SK-N-SH (cell line): ENCODE measurements at places on chromosomes 16 and 17.

- no peak for DNase-seq
Measured at GRCh38 chr16:48609652-48610029, 339 bp downstream of the N4BP1 start.

GRCh38 chr16:11450136-11450535 lies 104.9 kb downstream of the RMI2 start:
- DNase-seq = no peak

GRCh38 chr17:63040816-63041215 lies 74.8 kb downstream of the TANC2 start:
- no peak for DNase-seq

- DNase-seq = no peak
Measured at GRCh38 chr16:29883987-29884386, 15.4 kb downstream of the SEZ6L2 start.

- DNase-seq = no peak
Measured at GRCh38 chr17:30552994-30553566, 75.9 kb downstream of the GOSR1 start.

DNA sequence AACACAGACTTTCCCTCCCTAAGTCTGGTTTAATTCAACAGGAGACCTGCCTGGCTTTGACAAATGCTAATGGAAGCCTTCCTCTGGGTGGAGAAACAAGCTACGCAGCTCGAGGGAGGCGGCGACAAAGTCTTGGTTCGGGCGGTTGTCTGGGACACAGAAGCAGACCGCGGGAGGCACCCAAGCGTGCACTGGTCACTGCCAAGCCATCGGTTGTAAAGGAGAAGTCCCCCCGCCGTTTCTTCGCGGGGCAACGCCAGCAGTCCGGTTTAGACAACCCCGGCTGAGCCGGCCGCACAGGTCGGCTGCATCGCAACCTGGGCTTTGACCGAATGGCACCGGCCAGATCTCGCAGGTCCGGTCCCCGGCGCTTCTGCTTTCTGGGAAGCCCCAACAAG lies 586 bp downstream of the GLYR1 start:
- DNase-seq = peak; percentile 42

DNA sequence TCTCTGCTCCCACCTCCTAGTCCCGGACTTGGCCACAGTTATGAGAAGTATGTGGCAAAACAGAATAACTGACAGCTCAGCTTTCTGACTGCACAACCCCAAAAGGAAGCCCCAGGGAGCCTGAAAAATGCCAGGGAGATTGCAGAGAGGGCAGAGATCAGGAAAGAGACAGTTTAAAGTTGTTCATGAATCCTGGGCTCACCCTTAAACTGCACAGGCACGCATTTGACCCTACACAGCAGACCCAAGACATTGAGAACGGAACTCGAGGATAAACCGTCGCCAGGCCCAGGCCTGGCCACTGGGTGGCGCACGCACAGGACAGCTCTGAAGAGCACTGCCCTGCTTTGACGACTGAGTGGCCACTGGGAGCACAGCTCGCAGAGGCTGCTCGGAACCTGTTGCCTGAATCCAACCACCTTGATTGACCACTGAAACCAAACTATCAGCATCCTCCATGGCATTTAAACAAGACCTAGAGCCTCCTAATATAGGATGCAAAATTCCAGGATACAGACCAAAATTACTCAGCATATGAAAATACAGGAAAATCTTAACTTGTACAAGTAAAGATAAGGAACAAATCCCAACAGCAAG lies 114.0 kb downstream of the C16orf95 start:
- peak; percentile 84 for DNase-seq

DNA sequence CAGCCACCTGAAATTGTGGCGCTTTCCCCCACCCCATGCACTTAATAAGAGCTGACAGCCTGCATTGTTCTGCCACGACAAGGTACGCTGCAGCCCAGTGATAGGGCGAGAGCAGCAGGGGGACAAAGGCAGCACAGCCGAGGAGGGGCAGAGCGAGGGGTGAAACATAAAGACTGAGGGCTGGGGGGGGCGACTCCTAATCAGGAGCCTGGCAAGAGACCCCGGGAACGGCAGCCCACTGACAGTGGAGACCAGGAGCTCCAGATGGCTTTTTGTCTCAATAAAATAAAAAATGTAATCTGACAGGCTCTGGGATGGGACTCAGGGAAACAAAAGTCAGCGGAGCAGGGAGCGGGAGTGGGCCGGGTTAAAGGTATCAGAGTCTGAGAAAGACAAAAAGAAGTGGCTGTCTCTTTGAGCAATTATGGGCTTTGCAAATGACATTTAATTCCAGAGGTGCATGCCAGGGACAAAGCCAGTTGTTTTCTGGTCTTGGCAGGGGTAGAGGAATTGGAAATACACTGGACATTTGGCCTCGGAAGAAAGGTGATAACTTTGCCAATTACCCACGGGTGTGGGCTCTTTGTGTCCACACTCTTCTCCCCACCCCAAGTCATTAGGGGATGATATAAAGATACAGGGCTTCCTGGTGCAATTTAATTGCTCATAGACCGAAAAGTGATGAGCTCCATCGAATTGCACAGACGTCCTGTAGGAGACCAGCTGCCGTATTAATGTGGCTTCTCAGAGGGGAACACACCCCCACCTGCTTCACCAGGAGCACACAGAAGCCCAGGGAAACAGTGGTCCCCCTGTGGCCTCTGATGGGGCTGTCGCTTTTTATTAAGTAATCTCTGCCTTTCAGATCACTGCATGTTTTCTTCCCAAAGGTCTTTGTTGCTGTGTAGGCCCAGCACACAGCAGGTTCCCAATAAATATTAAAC lies 17.6 kb upstream of the CCDC182 start:
- DNase-seq = peak; percentile 73
